ENCODE measurements at places on chromosomes 11 and 22. TPM values are rescaled to one million over a fixed set of nuclear protein-coding genes. Genes with fewer than 3 reads are reported as not detected.

The P2RY6 gene
- 0.20 TPM for total RNA-seq

DNA sequence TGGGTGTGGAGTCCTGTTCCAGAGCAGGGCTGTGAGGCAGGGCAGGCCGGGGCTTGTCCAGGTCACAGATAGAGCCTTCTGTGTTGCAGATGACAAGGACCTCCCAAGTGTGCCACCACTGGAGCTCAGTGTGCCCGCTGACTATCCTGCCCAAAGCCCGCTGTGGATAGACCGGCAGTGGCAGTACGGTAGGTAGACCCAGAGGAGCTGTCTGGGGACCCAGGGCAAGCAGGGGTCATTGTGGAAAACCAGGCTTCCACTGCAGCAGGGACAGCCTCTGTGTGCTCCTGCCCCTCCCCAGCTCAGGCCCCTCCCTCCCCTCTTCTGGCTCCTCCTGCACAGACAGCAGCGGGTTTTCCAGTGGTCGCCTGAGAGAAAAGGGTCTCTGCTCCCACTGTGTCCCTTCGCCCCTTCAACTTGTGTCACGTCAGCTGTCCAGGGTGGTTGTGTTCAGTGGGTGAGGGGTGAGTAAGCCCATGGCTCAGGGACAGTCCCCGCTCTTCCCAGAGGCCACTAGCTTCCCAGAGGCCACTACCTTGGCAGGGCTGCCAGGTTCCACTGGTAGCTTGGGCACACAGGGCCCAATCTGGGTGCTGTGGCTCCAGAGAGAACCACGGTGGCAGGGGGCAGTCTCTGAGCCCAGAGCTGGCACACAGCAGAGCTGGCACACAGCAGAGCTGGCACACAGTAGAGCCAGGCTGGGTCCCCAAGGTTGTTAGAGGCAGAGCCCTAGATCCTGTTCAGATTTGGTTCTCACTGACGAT, 78.4 kb downstream of the MED15 start:
- DNase-seq = no peak
- peak overlapping the region; percentile 22 for H3K27ac ChIP-seq
- no peaks in the 10 kb centered on the region for H3K4me1 ChIP-seq
- peaks cover 22% of the 10 kb centered on the region for H3K36me3 ChIP-seq

DNA sequence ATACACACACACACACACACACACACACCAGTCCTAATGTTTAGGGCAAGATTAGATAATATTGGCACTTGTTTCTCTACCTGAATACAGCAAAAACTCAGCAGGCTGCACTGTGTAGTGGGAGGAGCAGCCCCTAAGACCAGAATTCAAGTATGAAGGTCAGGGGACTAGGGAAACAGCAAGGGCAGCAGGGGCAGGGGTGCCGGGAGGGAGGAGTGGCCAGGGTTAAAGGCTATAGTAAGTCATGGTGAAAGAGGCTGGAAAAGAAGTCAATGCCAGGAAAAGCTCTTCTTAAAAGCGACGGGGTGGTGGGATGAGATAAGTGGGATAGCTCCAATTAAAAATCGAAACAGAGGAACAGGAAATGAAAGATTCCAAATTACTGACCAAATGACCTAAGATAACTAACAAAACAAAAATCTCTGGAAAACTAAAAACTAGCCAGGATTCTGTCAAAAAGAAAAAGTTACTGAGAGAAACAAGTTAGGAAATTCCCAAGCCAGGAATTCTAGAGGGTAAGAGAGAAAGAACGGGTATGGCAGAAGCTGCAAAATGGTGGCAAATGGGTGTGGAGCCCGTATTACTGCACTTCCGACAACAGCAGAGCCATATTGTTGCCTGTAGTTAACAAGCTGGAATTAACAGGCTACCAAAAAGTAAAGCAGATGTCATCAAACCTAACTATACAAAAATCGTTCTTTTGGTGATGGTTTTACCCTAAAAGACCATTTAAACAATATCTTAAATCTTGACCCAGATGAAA, 1.3 kb downstream of the ASCL3 start:
- no peak overlapping the region for H3K4me3 ChIP-seq
- DNase-seq = no peak
- no peaks in the 10 kb centered on the region for H3K27me3 ChIP-seq
- H3K36me3 ChIP-seq = no peaks in the 10 kb centered on the region
- H3K4me1 ChIP-seq = no peaks in the 10 kb centered on the region

The ARHGAP20 gene
- 0.62 TPM for total RNA-seq

DNA sequence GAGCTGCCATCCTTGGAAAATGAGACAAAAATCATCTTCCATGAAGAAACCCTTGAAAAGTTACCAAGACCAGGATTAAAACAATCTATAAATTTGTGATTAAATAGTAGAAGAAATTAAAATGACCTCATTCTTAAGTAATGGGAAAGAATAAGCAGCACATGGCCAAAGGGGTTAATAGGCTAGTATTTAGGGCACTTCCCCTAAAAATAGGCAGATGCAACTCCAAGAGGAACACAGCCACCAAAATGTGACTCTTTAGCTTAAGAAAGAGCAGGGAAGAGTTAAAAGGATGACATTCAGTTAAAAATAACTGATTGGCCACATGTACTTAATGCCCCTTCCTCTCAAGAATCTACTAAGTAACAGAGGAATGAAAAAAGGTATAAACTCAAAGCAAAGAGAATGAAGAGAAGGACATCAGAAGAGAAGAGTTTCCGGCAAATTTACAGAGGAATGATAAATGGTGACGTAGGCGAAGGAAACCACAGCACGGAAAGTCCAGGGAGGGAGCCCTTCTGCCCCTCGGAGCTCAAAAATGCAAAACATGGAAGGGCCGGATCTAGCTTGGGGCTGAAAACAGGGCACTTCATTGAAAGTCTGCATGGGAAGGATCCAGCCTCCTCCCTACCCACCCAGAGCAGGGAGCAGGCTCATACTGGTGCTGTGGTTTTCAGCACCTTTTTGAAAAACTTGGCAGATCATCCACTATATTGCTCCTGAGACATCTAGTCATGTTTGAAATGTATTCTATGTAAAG, 17.8 kb downstream of the SCUBE2 start:
- H3K36me3 ChIP-seq = peaks cover 7% of the 10 kb centered on the region
- no peak overlapping the region for H3K27ac ChIP-seq
- DNase-seq = no peak
- no peak overlapping the region for H3K4me3 ChIP-seq
- no peaks in the 10 kb centered on the region for H3K27me3 ChIP-seq

The NOX4 gene
- 102 TPM for total RNA-seq

The CCDC87 gene
- 0.27 TPM for total RNA-seq

The CCDC81 gene
- total RNA-seq = 1.7 TPM

The LRRC32 gene
- total RNA-seq = 367 TPM

DNA sequence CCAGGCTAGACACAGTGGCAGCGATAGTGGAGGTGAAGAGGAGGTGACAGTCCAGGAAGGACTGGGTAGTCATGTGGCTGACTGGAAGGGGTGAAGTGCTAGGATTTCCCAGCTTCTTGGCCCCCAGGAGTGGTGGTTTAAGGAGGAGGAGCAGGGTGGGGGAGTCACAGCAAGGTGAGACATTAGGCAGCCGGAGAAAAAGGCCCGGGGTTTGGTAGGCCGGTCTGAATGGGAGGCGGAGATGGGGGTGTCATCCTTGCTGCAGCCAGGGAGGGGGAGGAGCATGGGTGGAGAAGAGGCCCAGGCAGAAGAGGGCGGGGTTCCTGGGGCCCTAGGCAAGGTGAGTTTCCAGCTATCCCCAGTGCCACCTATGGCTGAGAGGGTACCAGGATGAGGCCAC, 6.1 kb downstream of the SIPA1 start:
- no peak for DNase-seq
- no peaks in the 10 kb centered on the region for H3K27me3 ChIP-seq
- H3K36me3 ChIP-seq = no peaks in the 10 kb centered on the region
- H3K4me1 ChIP-seq = peaks cover 20% of the 10 kb centered on the region

DNA sequence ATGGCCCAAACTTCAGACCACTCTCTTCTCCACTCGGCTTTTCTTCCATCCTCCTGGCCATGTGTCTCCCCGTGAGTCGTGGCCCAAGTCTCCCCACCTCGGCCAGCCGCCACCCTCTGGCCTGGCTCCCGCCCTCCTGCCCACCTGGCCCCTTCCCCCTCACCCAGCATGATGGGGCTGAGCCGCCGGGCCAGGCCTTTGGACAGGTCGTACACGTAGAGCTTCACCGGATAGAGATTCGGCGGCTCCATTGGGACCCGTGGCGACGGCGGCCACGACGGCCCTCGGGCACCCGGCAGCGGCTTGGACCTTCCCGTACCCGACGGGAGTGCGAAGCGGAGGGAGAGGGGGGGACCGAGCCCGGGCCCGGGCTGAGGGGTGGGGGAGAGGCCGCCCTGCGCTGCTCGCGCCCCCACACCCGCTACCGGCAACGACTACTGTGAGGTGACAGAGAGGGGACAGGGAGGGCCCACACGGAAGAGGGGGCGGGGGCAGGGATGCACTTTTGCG, at the start of gene DESI1:
Gene DESI1, minus strand, starts transcription at position 455 of the 510 bp plus-strand sequence. Its CDS starts 204 bp downstream, at position 251.
- H3K36me3 ChIP-seq = peaks cover 8% of the 10 kb centered on the region
- H3K4me1 ChIP-seq = peaks cover 27% of the 10 kb centered on the region

- H3K27ac ChIP-seq = peak overlapping the region; percentile 96
- H3K36me3 ChIP-seq = no peaks in the 10 kb centered on the region
- H3K4me3 ChIP-seq = peak overlapping the region; percentile 71
- no peaks in the 10 kb centered on the region for H3K27me3 ChIP-seq
- DNase-seq = no peak
Observed at GRCh38 chr22:38317995-38318715, 922 bp upstream of the CSNK1E start.

The CTTN gene
- 290 TPM for total RNA-seq

- H3K4me3 ChIP-seq = no peak overlapping the region
- H3K36me3 ChIP-seq = peaks cover 2% of the 10 kb centered on the region
- peaks cover 6% of the 10 kb centered on the region for H3K4me1 ChIP-seq
- H3K27me3 ChIP-seq = no peaks in the 10 kb centered on the region
Observed at GRCh38 chr22:30704978-30705377, 10.3 kb downstream of the OSBP2 start.
